ENCODE measurements at places on chromosomes 4 and X.
A peak's percentile ranks its signal among the peaks of the same experiment; 100 is the strongest.

DNA sequence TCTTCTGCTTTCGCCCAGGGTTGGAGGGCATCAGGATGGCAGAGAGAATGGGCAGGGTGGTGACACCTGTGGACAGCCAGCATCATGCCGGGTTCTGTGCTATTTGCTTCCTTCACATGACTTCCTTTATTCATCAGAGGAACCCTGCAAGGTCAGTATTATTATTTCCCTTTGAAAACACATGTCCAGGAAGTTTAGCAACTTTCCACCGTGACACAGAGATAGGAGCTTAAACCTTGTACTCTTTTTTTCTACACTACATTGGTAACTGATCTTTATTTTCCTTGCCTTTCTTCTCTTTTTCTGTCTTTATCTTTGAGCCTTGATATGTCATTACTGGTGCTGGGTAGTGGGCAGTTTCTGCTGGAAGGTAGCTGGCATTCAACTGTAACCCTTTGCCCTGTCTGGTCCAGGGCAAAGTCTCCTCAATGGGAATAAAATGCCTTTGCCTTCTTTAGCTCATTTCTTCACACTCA is 5.0 kb upstream of the MGST2 start:
- no peak for DNase-seq

- DNase-seq, result peak; percentile 91
Observed at GRCh38 chr4:139554893-139555704, 920 bp downstream of the SETD7 start.

GRCh38 chrX:41178201-41178600 is 93.0 kb downstream of the USP9X start:
- no peak for DNase-seq

- no peak for DNase-seq
Observed at GRCh38 chr4:55008166-55009056, 117.0 kb downstream of the KDR start.

DNA sequence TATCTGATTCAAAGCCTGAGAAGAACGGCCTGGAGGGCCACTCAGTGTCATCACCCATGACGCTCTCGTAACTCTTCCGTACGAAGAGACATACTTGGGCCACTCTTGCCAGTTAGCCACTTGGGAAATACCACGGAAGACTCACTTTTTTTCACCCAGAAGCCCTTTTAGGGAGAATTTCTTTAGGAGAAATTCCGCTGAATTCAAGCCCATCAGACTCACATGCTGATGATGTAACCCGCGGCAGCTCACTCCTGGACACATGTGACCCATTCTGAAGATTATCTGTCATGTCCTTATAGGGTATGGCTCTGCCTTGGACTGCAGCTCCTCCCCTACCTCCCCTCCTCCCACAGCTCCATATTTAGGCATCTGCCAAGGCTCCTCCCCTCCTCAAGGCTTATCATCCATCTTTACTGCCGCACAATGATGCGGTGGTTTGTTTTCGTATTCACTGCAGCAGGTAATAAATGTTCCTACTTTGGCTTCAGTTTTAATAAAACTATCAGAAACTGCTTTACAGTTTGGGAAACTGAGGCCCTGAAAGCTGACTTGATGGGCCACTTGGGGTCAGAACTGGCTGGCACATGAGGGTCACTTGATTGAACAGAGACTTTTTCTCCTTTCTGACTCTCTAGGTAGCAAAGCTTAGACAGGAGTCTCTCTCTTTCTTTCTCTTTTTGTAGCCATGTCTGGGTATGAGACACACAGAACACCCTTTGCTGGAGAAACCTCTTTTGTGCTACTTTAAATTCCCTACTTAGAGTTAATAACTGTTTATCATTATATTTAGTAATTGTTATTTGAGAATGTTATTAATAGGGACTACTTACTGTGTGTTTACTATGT is 42.1 kb downstream of the RHOH start:
- peak; percentile 85 for DNase-seq

DNA sequence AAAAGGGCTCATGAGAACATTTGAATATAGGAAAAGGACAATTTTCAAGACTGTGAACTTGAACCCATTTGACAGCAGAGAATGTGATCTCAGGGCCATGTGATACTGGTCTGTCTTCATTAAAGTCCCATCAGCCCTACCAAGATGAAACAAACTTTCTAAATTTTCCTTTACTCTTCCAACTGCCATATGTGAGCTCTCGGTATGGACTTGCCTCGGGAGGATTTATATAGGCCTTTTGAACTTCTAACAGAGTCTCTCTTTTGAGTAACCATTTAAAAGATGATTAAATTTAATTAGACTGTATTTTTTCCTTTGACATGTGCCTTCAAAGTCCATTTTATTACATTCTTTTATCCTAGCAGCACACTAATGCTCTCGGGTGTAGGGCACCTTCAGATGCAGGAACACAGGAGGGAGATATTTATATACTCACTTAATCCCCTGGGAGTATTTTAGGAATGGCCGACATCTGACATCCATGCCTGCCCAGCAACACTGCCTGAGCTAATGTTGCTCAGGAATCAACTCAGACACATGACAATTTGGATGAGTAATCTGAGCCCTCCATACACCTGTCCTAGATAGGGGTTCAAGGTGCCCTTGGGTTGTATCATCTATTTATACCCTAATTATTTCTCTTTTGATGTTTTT is 155.0 kb downstream of the SLC7A11 start:
- no peak for DNase-seq

- no peak for DNase-seq
Observed at GRCh38 chr4:146063143-146063542, 112.4 kb upstream of the LSM6 start.

DNA sequence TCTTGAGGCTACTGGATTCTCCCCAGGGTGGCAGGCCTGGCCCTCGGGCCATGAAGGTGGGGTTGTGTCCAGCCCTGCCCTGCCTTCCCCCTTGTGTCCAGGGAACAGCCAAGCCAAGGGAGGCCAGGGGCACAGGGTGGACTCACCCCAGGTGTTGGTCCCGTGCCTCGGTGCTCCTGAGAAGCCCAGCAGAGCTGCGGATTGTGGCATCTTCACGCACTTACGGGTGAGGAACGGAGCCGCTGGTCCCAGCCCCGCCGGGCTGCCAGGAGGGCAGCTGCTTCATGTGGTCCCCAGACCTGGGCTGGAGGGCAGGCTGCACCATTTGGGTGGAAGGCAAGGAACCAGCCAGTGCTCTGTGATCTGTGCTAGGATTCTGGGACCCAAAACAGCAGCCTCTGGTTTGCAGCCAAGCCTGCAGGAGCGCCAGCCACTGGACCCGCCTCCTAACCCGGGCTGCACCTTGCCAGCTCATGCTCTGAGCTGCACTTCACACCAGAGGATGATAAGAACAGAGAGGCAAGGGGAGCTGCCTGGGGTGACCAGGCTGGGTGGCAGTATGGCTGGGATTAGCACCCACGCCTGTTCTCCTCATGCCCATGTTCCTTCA is 36.1 kb upstream of the HMX1 start:
- peak; percentile 11 for DNase-seq

DNA sequence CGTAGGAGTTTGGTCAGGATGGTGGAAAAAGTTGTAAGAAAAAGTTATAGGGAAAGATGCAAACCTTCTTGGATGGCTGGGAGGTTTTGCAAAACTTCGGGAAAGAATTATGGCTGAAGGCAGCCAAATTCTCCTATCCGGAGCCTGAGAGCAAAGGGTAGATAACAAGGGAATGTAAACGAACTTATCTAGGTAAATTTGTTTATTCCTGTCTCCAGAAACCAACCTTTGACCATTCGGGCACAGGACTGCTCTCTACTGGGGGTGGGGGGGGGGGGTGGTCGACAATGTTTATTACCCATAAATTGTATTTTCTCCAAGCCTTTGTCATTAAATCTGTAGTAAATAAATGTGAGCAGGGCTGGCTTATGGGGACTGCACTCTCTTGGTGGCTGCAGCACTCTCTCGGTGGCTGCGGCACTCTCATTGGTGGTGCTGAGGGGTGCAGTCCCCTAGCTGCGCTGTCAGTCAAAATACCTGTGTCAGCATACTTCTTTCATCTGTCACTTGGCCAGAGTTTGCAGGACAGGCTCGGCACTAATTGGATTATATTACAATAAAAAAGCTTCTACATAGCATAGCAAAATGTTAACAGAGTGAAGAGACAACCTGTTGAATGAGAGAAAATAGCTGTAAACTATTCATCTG is 827.8 kb downstream of the SH3BGRL start:
- no peak for DNase-seq

GRCh38 chr4:41384992-41385391 is 128.3 kb downstream of the UCHL1 start:
- DNase-seq, result no peak

DNA sequence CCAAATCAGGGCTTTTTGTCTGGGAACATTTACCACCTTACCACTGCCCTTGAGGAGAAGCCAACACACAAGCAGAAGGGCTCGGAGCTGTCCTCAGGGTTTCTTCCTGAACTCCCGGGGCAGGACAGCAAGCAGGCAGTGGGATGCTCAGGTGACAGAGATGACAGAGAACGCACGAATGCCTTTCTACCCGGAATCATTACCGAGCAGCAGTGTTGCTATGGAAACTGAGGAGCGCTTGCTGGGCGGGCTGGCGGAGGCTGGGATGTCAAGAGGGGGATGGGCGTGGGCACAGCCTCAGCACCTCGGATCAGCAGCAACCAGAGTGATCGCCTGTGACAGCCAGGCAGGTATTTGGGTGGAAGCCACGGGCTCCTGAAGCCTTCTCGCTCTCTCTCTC is 17.8 kb downstream of the SSR4 start:
- DNase-seq, result no peak

- no peak for DNase-seq
Observed at GRCh38 chr4:48130100-48130499, 4.0 kb downstream of the TXK start.

DNA sequence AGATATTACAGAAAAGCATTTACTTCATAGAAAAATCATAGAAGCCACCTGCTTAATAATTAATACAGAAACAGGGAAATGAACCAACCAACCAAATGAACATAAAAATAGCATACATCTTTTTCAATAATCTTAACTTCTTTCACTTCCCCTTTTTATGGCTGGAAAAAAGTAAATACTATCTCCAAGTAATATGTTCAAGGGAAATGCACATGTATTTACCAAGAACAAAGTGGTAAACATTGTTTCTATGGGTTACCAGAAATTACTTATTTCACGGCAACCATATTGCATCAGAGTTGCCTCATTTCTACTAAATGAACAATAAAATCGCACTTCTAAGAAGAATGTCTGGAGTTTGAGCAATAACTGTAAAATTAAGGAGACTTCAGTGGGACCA is 321.3 kb downstream of the TMA16 start:
- DNase-seq, result no peak

DNA sequence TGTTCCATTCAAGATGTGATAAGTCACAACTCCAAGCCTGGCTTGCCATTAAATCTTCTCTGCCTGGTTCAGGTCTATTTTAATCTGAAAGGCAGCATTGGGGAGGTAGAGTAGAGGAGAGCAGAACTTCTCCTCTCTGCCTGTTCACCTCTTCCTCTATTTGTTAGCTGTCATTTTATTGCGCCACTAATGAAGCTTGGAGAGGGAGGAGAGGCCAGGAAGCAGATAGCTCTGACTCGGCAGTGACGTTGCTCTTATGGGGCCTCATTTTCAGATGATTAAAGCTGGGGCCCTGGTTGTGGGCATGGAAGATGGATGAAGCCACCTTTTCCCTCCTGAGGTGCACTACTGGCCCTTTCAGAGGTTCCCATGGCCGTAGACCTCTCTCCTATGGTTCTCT is 207.3 kb downstream of the MID1IP1 start:
- no peak for DNase-seq

DNA sequence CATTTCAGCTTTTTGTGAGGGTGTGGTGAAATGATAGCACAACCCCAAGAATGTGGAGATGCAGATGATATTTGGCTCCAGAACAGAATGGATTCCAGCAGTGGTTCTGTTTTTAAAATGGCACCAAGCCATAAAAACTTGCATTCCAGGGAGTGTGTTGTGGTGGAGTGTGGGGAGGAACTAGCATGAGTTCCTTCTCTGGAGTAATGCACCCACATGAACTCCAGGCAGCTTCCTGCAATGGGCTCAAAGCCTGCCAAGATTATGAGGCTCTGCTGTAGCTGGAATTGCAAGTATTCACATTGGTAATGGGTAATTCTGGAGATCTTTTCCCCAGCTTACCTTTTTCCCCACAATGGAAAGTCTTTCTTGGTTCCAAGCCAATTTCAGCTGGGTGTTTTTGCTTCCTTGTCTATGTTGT is 161.4 kb downstream of the RAB28 start:
- no peak for DNase-seq

DNA sequence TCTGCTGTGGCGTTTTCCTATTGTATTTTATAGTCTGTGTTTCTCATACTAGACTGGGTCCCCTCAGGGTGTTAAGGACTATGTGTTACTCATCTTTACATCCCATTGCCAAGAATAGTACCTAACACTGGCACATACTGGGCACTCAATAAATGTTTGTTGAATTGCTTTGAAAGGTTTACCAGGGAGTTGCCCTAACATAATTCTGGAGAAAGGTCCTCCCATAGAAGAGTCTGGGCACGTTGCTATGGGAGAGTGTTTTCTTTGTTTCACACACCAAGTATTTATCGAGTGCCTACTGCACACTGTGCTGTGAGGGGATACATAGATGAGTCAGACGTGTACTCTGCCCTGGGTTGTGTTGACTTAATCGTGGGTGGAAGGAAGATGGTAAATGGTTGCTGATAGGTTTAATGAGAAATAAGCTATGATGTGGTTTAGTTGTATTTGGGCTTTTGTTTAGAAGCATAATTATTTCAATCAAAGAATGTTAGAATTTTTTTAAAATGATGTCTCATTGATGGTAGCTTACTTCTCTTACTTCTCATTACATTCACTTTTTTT is 42.9 kb downstream of the AFF1 start:
- DNase-seq, result no peak

DNA sequence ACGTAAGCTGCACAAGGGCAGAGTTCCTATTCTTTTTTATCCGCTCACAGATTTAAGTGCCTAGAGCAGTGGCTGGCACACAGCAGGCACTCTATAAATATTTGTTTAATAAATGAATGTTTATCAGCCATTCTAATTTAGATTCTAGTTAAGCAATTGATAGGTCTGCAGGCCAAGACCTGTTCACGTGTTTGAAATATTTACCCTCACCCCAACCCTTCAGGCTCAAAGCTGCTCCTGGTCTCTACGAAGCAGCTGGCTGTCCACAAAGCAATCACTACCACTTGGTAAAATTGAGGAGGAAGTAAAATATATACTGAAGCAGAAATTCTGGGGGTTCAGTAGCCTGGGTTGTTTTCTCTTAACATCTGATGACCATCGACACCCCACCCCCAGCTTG is 158.1 kb downstream of the MGST2 start:
- no peak for DNase-seq

GRCh38 chr4:53717064-53717549 is 125.8 kb upstream of the LNX1 start:
- DNase-seq, result no peak

GRCh38 chrX:145825896-145826295 is 8.3 kb downstream of the SLITRK2 start:
- DNase-seq, result no peak

GRCh38 chr4:181150191-181150590 is 1093.0 kb upstream of the TENM3 start:
- DNase-seq, result no peak

DNA sequence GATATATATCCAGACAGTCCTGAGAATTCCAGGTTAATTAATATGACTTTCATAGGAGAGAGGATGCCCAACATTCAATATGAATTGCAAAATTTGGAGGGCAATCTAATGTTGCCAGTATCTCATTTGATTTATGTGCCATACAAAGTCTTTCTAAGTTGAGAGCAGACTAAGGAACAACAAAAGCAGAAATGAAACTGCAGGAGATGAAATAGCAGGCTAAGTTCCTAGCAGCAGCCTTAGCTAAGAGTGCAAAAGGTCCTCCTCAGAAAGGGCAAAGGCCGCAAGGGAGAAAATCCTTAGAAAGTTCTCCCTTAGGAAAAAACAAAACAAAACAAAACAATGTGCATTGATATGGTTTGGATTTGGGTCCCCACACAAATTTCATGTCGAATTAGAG is 602.9 kb upstream of the HTR2C start:
- DNase-seq, result no peak
